ACHN (cell line): ENCODE measurements at places on chromosomes 3 and 15.

DNA sequence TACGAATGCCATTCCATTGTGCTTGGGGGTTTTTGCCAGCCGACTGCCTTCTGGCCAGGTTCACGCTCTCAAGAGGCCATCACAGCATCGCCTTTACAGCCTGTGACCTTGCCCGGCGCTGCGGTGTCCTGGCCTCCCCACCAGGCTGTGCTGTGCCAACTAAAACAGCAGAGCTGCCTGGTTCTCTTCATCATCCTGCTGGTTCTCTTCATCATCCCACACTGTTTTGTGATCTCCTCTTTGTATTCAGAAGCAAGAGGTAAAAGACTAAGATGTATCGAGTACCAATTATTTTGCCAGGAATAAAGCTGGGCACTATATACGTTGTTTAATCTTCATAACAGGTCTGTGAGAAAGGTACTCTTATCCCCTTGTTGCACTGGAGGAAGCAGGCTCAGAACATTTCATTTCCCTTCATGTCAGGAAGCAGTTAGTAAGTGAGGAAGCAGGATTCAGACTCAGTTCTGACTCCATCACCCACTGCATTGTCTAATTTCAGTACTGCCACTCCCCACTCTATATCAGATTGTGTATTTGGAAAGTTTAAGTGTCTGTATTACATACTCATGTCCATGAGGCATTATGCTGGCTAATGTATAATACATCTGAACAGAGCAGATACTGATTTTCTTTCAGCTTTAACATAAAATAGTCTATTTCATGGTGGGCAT lies 92.7 kb downstream of the LRRC28 start:
- DNase-seq = peak; percentile 9

- DNase-seq = no peak
Measured at GRCh38 chr15:73867956-73868355, 5.4 kb upstream of the TBC1D21 start.

DNA sequence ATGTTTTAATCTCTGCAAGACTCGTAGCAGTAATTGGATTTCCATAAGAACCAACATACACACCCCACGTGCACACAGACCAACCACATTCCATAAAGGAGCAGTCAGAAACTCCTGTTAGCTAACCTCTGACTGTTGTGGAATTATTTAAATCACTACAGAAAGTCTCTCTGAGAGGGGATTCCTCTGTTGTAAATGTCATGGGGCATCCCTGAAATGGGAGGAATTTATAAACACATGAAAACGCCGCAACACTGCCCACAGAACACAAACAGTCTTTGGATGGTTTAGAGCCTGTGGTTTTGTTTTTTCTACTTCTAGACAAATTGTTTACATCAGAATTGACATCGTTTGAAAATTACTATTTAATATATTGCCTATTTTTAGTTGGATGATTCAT lies 740.1 kb upstream of the GRM7 start:
- no peak for DNase-seq

GRCh38 chr3:16741103-16741758 lies 136.0 kb upstream of the DAZL start:
- DNase-seq = peak; percentile 27

- no peak for DNase-seq
Measured at GRCh38 chr3:187629711-187630110, 40.5 kb downstream of the SST start.

DNA sequence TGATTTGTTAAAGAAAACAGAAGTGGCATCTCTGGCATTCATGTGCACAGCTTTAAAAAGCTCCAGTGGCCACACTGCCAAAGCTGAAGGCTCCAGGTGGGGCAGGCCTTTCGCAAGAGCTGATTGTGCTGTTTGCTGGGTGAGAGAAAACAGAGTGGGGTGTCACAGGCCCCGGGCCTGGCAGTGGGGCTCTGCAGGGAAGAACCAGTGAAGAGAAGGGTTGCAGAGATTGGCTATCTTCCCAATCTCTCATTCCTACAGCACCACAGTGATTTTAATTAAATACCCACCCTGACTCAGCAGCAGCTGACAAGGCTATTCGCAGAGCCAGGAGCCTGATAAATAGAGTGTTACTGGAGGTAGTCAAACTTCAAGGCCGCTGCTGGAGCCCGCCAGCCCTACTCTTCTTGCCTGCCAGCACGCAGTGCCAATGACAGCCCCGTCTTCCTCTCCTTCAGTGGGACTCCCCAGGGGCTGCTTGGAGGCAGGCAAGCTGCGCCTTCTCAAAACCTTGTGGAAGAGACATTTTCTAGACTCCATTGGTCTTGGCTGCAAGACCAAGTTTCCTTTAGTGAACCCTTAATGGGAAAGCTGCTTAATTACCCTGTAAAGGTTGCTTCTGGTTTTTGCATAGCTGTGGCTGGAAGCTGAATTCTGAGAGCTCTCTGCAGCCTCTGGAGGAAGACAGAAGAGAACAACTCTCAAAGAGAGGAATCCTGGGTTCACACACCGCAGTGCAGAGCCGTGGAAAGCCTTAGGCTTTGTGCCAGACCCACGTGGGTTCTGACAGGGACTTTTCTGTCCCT lies 225.8 kb upstream of the SLCO3A1 start:
- no peak for DNase-seq

DNA sequence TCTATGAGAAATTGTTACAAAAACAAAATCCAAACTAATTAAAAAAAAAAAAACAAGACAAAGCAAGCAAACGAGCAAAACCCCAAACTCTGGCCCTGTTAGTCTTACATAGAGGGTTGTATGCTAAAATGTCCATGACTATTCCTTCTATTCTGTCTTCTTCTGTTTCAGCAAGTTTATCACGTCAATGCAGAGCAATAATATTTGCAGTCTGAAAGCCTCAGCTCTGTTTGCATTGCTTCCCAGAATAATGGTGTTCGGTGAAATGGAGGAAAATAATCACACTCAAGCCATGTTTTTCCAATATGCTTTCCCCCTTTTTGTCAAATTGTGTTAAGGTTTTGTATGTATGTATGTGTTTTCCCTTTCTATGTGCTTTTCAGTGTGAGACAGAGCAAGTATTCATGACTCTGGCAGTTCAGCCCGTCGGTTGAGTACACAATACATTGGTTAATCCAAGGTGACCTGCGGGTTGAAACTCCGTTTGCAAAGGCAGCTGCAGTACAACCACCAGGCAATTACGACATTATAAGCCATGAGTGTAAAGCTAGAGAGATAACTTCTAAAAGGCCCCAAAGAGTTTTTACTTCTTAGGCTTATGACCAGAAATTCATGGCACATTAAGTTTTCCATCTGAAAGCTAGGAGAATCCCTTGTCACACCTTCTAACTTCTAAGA lies 34.9 kb upstream of the MAGI1 start:
- no peak for DNase-seq

DNA sequence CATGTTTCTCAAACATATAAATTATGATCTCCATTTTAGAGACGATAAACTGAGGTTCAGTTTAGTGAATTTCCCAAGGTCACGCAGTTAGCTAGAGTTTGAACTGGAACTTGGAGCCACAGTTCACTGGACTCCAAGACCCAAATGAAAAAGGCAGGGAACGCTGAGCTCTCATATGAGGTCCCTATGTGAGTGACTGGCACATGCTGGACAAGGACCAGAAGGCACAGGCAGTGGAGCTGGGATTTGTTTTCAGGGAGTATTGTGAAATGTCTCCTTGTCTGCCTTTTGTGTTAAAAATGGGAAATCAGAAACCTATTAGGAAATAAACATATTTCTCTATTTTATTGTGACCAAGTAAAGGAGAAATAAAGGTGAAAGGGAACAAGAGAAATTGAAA lies 63.5 kb downstream of the MESD start:
- no peak for DNase-seq

DNA sequence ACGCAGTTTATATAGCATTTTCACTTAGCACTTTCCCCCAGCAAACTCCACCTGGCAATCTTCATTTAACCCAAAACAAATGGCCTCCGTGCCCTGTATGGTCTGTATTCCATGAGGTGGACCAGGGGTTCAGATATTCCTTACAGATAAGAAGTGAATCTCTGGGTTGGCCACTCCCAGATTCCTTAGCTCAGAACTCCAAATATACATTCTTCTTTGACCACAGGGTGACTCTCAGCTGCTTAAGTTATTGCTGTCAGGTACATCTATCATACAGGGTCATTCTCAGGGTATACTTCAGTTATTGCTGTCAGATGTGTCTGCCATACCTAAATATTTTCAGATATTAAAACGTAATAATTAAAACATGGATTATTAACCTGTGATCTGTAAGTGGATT lies 229.8 kb downstream of the TBL1XR1 start:
- DNase-seq = no peak

DNA sequence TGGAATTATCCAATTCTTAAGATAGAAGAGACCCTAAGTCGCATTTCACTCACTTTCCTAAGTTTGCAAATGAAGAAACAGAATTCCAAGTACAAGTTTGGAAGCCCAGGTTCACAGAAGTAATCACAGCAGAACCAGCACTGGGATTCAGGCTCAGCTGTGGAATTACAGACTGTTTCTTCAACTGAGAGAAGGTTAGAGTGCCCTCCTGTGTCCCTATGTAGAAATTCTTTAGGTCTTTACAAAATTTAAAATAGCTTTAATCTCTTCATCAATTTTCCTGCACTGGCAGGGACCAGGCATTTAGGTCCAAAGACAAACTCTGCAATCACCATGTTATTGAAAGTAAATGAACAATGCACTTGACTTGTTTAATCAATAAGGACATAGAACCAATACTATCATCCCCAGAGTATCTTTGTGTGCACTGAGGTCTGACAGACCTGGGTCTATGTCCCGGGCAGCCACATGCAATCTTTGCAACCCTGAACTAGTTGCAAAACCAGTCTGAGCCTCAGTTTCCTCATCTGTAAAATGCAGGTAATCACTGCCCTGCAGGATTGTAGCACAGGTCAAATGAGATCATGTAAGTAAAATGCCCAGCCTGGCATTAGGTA lies 96.3 kb upstream of the ZBED2 start:
- peak; percentile 62 for DNase-seq

DNA sequence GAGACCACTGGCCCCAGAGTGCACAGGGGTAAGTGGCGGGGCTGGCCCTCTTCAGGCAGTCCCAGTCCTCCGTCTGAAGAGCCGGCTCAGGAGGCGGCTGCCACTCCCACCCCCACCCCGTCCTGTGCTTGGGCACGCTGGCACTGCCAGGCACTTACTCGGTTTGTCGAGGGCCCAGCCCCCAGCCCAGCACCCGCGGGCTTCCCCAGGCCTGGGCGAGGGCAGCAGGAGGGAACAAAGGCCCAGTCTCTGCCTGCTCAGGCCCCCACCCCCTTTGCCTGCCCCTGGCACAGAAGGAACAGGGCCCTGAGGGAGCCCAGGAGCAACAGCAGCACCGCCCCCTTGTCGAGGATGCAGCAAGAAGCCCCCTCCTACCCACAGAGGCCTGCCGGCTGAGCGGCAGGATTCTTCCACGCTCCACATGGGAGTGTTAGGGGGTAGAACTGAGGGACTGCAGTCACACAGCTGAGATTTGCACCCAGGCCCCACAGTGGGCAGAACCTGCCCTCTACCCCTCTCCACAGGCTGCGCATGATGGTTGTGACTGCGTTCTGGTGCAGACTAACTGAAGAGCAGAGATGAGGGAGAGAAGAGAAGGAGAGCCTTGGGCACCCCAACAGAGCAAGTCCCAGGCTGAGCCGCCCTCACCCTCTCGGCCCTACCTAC lies 8.9 kb downstream of the DUSP7 start:
- peak; percentile 50 for DNase-seq

DNA sequence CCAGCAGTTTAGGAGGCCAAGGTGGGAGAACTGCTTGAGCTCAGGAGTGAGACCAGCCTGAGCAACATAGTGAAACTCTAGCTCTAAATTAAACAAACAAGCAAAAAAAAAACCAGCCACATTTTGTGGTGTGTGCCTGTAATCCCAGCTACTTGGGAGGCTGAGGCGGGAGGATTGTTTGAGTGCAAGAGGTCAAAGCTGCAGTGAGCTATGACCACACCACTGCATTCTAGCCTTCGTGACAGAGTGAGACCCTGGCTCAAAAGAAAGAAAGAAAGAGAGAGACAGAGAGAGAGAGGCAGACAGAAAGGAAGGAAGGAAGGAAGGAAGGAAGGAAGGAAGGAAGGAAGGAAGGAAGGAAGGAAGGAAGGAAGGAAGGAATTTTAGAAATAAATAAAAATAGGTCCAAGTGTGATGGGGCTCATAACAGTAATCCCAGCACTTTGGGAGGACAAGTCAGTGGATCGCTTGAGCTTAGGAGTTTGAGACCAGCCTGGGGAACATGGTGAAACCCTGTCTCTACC lies 38.7 kb upstream of the LRIG1 start:
- DNase-seq = no peak

GRCh38 chr3:171526869-171527268 lies 66.7 kb upstream of the TNIK start:
- DNase-seq = no peak

- peak; percentile 54 for DNase-seq
Measured at GRCh38 chr15:67941648-67942310, 101.9 kb upstream of the RNU6-1 start.

GRCh38 chr3:128448491-128448890 lies 18.2 kb downstream of the DNAJB8 start:
- DNase-seq = no peak
